ENCODE measurements at places on chromosomes 4 and X. TPM values are rescaled to one million over a fixed set of nuclear protein-coding genes. Genes with fewer than 3 reads are reported as not detected.

The SMIM10 gene
- not detected for total RNA-seq

GRCh38 chr4:104860238-104861123, 286.2 kb upstream of the TET2 start:
- peak; percentile 78 for DNase-seq

GRCh38 chr4:41297832-41298231, 41.1 kb downstream of the UCHL1 start:
- no peak for DNase-seq

DNA sequence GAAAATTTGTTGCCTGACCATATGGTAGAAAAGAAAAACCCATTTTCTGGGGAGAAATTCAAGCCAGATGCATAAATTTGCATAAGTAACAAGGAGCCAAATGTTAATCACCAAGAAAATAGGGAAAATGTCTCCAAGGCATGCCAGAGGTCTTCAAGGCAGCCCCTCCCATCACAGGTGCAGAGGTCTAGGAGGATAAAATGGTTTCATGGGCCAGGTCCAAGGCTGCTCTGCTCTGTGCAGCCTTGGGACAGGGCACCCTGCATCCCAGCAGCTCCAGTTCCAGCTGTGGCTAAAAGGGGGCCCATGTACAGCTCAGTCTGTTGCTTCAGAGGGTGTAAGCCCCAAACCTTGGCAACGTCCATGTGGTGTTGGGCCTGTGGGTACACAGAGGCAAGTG, 200.0 kb downstream of the LARP7 start:
- no peak for DNase-seq

- DNase-seq, result no peak
These were observed 348.8 kb upstream of the HS3ST1 start for GRCh38 chr4:11777447-11777846.
